ENCODE measurements at places on chromosomes 6 and 20.

GRCh38 chr20:40176098-40176841 lies 512.8 kb downstream of the MAFB start:
- no peak for DNase-seq

GRCh38 chr20:36070451-36070850 lies 84.1 kb upstream of the EPB41L1 start:
- no peak for DNase-seq

- DNase-seq: no peak
Observed at GRCh38 chr6:3231247-3232016, 4.0 kb upstream of the TUBB2B start.

- DNase-seq: no peak
Observed at GRCh38 chr20:22797103-22797502, 212.7 kb upstream of the FOXA2 start.

- DNase-seq: no peak
Observed at GRCh38 chr6:2744209-2744771, 6.4 kb downstream of the MYLK4 start.

DNA sequence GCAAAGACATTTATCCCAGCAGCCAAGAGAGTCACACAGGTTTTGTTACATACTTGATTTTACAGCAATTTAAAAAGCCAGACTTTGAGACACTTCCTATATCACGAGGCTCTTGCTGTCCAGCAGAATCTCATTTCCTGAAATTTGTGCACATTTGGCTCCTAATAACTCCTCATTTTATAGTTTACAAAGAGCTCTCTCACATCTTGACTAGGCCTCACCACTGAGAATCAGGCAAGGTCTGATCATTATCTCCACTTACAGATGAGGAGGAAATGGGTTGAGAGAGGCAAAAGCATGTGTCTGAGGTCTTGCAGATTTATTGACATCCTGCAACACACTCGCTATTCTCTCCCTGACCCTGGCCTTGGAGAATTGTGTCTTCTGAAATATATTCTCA lies 426.8 kb downstream of the MAFB start:
- DNase-seq: no peak

GRCh38 chr20:32444474-32445220 lies 86.5 kb downstream of the ASXL1 start:
- DNase-seq: no peak

- no peak for DNase-seq
Observed at GRCh38 chr6:37965964-37966676, 146.6 kb downstream of the ZFAND3 start.

DNA sequence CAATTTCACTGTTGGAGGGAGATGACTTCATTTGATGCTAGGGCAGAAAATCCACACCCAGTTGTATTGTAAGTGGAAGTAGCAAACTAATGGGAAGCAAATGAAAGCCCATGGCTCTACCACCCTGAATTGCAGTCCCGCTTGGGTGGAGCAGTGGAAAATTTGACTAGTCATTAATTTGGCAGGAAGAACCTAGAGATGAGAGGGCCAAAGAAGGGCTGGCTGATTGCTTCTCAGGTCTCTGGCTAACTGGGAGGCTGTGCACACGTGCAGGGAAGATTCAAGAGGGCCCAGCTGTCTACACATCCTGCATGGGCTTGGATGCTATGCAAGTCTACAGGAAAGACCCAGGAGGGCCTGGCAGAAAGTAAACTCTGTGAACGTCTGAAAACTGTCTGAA lies 466.2 kb downstream of the TFAP2A start:
- no peak for DNase-seq

GRCh38 chr6:163806755-163807499 lies 392.4 kb downstream of the QKI start:
- no peak for DNase-seq

DNA sequence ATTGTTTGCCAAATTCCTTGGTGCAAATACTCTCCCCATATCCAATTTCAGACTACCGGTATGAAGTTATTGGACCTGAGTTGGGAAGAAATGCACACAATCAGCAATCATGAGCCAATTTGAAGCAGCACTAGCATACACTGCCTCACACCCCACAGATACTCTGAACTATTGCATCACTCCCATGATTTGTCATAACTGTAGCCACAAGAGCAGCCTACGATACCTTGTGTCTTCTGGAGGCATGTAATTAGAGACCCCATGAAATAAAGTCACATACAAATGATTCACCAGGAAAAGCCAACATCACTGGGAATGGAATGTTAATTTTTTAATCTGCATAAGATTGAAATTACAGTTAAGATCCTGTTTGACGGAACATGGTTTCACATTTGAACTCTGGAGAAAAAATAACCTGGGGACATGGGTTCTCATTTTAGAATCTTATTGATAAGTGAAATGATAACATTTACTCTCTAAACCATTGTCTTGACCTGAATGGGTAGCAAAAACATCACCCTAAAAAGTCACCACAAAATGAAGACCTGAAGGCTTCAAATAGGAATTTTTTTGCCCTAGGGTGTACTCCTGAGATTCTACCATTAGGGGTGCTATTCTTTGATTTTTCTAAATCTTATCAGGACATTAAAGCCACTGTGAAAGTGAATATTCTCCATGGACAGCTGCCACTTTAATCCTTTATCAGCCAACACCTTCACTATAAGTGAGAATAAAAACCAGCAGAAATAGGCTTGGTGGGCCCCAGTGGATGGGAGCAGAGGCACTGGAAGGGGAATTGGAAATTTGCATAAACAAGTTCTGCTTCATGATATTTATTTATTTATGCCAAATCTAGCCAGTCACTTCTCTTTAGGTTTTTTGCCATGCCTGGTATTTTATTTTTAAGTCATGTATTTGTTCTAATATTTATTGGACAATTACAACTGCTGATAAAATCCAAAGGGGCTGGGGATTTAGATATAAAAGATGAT lies 34.5 kb upstream of the HBS1L start:
- no peak for DNase-seq

DNA sequence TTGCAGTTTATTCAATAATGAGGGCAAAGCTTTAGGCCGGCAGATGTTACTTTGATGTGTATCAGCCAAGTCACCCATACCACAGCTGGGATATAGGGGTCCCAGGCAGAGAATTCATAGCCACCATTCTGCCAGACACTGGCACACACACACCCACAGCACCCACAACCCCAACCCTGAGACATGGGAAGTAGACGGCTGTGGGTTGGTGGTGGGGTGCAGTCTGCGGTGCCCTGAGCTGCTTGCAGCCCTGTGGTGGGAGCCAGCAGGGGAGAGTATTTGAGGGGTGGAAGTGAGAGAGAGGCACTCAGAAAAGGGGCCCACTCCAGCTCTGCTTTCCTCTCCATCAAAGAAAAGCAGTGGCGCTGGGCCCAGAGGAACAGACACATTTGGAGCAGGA lies 125.3 kb downstream of the FOXO3 start:
- no peak for DNase-seq

- no peak for DNase-seq
Observed at GRCh38 chr6:113276601-113277000, 580.5 kb upstream of the MARCKS start.

DNA sequence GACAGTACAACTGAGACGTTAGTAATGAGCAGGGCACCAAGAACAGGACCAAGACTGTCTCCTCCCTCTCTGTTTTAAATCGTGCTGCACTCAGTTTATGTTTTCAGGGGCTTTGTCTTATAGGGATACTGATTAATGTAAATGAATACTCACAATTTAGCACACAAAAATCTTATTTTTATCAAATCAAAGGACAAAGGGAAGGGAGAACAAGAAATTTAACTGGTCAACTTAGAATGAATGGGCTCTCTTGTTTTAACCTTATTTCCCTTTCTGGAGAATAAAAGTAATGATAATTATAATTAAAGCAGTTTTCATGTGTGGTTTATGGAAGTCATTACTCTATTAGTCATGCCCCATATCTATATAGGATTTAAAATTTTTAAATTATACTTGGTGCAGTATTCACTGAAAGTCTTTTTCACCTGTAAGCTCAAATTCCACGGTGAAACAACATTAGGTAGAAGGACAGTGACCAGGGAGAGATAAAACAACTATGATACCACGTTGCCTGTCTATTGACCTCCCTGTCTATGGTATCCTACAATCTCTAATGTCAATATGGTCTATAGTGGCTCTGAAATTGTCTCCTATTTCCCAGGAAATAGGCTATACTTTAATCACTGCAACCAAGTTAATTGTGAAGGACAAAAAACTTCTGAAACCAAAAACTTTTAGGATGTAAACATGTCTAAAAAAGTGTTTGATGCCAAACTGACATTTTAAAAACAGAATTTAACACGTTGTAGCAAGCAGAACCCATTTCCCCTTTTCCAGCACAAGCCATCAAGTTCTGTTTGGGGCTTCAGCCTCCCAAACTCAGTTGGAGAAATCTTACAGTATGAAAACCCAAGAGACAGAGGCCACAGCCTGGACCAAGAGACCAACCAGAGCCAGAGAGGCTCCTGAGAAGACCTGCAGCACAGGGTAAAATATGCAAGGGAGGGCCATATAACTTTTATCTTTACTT lies 15.0 kb downstream of the ELOVL5 start:
- DNase-seq: no peak

GRCh38 chr6:144581812-144582537 lies 296.8 kb downstream of the UTRN start:
- no peak for DNase-seq

DNA sequence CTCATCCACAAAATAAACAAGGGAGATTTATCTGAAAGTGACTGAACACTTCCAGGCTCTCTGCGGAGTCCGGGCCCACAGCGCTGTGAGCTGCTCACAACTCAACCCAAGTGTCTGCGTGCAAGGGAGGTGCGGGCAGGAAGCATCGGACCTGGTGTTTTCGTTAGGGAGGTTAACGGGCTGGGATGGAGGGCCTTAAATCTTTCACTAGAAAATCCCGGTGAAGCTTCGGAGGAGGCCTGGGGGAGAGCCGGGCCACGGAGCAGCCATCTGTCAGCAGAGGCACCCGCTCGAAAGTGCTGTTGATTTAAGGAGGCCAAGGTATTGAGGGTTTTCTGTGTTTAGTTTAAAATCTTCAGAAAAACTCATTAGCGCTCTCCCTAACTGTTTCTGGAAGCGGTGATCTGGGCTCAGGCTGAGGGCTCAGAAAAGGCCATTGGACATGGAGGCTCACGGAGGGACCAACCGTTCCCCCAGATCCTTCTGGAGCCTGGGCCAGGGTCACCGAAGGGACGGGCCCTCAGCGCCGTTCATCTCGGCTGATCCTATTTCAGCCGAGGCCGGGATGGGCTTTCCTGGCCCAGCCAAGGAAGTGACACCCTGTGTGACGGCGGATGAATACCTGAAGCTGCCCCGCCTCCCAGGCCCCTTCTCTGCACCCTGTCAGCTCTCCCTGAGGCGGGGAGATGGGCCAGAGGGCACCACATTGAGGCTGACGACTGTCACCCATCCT lies 20.7 kb downstream of the GATA5 start:
- no peak for DNase-seq

DNA sequence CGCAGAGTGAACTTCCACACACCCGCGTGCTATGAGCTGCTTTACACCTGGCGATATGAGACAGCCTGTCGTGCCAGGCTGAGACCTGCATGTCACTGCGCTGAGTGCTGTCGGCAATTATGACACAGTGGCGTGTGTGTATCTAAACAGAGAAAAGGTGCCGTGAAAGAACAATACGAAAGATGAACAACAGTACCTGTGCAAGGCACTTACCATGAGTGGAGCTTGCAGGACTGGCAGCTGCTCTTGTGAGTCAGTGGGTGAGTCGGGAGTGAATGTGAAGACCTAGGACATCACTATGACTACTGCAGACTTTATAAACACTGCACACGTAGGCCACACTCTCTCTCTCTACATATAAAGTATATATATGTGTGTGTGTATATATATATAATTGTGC lies 68.5 kb upstream of the DUSP22 start:
- no peak for DNase-seq

DNA sequence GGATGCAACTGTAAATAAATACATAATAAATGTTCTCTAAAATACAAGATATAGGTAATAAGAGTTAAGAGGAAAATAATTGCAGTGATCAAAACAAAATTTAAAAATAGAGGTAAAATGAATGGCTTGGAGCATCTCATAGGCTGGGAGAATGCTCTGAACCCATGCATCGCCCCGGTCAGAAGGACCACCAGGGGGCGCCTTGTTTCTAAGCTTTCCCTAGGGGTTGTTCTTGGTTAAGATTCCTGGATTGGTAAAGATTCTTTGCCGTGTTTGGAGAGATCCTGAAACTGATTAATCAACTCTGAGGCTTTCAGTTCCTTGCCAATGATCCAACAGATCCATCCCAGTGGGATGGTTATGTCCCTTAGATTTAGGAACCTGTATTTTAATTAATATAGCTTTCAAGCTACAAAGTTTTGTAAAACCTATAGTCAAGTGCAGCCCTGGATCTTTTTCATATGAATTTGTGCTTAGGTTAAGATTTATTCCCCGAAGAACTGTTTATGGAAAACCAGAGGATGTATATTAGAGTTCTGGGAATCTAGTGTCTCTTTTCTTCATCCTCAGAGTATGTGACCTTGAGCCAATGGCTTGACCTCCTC lies 45.3 kb upstream of the PRELID3B start:
- DNase-seq: peak; percentile 83

DNA sequence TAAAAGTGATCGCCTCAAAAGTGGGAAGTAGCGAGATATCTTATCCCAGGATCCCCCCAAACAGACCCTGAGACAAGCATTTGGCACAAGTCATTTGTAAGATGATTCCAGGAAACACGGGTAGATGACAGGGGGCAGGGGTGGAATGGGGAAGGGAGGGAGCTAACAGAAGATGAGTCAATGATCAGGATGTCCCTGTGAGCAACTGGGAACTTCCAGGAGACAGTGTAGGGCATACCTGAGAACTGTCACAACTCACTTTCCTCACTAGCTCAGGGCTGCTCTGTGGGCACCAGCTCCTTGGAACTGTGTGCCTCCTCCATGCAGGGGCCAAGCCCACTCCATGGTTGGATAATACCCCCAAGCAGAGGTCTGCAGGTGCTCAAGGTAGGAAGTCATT lies 38.5 kb upstream of the VSX1 start:
- DNase-seq: no peak

DNA sequence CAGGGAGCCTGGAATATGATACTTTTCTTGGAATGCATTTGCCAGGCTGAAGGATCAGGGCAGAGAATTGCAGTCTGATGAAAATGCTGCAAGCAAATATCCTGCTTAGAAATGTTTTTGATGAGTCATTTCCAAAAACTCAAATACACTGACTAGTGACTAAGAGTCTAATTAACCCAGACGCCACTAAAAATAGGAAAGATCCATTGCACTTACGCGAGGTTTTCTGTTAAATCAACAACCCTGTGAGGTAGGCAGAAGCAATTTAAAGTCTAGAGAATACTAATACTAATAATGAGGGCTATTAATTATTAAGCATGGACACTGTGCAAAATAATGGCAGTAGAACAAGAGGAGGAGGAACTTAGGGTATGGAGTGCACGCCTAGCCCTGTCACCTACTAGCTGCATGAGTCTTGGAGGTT lies 130.1 kb upstream of the DOK5 start:
- no peak for DNase-seq

GRCh38 chr6:163922562-163922961 lies 508.0 kb downstream of the QKI start:
- no peak for DNase-seq

GRCh38 chr6:5068153-5068751 lies 16.9 kb upstream of the PPP1R3G start:
- DNase-seq: no peak

- no peak for DNase-seq
Observed at GRCh38 chr6:147861696-147862095, 353.2 kb downstream of the SAMD5 start.
